ENCODE measurements at places on chromosomes 2 and 18. TPM values are rescaled to one million over a fixed set of nuclear protein-coding genes. Genes with fewer than 3 reads are reported as not detected.

The SLC11A1 gene
- 0.30 TPM for total RNA-seq

The ZNF892 gene
- 3.3 TPM for total RNA-seq

The ASTL gene
- 0.41 TPM for total RNA-seq

The CELF4 gene
- total RNA-seq, result not detected

The TP53I3 gene
- total RNA-seq, result 3.1 TPM

The NYAP2 gene
- not detected for total RNA-seq

The GYPC gene
- 204 TPM for total RNA-seq
